K562 (cell line): ENCODE measurements at places on chromosomes 2 and 18. TPM values are rescaled to one million over a fixed set of nuclear protein-coding genes. Genes with fewer than 3 reads are reported as not detected.

The REG3G gene
- total RNA-seq = 0.22 TPM in 1 of 2 replicates, not detected in the other

DNA sequence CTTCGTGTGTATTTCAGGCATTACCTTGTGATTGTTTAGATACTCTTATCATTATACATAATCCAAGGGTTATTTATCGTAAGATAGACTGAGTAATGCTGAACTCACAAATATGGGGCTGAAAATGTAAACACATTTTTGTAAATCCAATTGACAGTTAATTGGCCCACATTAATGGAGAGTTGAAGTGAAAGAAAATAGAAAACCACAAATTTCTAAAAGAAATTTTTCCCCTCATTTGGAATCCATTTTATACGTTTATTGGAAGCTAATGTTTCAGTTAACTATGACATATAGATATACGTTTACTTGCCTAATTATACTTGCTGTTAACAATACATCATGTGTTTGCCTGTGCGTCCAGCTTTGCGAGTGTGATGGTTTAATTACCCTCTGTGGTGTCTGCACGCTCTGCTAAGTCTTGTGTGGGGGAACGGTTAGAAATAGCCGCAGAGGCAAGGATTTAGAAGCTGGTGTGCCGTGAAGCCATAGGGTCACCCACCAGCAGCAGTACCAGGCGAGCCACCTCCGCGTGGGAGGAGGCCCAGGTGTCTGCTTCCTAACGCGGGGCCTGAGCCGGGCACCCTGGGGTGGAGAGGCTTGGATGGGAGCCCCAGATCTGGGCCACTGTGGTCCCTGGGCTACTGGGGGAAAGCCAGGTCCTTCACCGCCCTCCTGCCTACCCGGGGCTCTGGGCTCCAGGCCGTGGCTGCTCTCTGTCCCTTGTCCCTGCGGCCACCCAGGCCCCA lies 38.0 kb downstream of the TSHZ1 start:
- DNase-seq = no peak

DNA sequence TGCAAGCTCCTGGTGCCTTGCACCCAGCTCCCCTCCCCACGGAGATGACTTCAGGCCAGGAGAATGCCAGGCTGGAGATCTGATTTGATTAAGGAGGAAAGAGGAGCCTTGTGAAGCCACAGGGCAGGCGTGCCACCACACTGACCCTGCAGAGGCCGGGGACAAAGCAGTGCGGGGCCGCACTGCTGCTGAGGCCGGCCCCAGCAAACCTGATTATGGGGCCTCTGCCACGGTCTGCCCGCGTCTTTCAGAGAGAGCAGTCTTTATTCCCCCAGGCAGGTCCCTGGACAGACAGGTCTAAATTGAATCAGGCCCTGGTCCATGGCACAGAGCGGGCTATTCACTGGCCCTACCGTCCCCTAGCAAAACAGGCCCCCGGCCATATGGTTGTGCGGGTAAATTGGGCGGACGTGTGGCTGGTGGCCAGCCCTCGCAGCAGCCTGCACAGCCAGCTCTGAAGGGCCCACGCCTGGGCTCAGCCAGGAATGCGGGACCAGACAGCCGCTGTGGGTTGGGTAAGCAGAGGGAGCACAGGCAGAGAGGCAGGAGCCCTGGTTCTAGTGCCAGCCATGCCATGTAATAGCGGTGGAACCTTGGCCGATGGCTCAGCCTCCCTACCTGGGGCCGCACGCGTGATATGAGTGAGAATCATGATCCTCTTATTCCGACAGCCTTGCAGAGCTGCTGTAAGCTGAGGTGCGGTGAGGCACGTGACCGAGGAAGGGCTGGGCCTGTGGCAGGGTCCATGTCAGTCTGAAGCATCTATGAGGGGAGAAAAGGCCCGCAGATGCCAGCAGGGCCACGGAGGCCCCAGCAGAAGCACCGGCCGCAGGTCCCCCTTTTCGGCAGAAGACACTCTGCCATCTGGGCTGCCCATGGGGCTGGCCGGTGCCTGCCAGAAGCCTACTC lies 97.3 kb upstream of the MYCN start:
- no peak for DNase-seq

GRCh38 chr18:12426924-12427323 lies 19.2 kb downstream of the PRELID3A start:
- DNase-seq = no peak

GRCh38 chr2:79128406-79128805 lies 8.1 kb downstream of the REG1A start:
- DNase-seq = no peak

GRCh38 chr2:131535526-131535925 lies 7.8 kb downstream of the CCDC74A start:
- DNase-seq = no peak

DNA sequence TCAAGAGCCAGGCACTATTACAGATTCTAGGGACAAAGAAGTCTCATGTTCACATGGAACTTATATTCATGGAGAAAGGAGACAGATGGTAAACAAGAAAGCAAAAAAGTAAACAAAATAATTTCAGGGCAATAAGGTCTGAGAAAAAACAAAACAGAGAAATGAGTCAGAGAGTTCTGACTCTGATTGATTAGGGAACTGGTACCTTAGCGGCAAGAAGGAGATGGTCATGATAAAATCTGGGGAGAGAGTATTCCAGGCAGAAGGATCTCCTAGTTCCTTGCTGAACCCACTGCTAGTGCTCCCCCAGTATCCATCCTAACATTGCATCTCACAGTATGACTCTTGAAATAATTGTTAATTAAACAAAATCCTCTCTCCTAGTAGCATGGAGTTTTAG lies 161.8 kb upstream of the KLF7 start:
- no peak for DNase-seq

- DNase-seq = peak; percentile 37
These were observed 4.7 kb upstream of the HPCAL1 start for GRCh38 chr2:10297959-10298531.

DNA sequence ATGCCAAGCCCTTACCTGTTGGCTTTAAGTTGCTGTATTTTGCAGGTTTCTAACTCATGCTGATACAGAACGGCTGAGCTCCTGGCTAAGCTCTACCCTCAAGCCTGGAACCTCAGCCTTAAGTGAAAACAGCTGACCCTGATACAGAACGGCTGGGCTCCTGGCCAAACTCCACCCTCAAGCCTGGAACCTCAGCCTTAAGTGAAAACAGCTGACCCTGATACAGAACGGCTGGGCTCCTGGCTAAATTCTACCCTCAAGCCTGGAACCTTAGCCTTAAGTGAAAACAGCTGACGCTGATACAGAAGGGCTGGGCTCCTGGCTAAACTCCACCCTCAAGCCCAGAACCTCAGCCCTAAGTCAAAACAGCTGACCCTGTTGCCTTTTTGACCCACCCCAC lies 17.6 kb upstream of the DNER start:
- DNase-seq = no peak
